ENCODE measurements at places on chromosomes 2 and 18.

DNA sequence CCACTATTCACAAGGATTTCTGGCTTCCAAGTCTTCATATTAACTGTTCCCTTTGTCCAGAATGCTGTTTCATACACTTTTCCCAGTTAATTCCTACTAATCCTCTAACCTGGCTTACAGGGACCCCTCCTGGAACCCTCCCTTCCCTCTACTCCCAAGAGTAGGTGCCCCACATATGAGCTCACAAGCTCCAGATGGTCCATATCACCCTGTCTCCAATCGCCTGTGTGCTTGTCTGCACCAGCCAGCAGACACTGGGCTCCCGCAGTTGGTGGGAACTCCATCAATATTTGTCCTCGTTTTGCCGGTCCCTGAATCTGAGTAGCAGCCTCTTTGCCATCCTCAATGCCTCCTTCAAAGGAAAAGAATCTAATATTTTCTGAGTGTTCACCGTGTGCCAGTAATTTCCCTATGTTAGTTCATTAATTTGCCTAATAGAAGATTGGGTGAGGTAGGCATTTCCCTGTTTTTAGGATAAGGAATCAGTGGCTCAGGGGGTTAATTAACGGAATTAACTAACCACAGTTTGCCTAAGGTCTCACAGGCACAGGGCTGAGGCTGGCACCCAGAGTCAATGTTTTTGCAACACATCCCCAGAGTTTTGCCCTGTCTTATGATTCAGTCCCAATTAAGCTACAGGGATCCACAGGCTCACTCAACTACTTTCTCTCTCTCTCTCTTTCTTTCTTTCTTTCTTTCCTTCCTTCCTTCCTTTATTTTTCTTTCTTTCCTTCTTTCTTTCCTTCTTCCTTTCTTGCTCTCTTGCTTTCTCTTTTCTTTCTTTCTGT lies 141.6 kb upstream of the CYP1B1 start:
- no peak for DNase-seq

DNA sequence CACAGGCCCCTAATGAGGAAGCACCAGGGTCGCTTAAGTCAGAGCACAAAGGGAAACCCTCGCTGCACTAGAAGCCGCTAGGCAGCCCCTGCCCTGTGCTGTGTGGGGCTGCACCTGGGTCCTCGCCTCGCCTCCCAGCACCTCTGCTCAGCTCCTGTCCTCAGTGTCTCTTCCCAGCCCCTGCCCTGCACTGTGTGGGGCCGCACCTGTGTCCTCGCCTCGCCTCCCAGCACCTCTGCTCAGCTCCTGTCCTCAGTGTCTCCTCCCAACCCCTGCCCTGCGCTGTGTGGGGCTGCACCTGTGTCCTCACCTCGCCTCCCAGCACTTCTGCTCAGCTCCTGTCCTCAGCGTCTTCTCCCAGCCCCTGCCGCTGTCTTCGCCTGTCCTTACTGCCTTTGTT lies 342.8 kb downstream of the EIPR1 start:
- no peak for DNase-seq

DNA sequence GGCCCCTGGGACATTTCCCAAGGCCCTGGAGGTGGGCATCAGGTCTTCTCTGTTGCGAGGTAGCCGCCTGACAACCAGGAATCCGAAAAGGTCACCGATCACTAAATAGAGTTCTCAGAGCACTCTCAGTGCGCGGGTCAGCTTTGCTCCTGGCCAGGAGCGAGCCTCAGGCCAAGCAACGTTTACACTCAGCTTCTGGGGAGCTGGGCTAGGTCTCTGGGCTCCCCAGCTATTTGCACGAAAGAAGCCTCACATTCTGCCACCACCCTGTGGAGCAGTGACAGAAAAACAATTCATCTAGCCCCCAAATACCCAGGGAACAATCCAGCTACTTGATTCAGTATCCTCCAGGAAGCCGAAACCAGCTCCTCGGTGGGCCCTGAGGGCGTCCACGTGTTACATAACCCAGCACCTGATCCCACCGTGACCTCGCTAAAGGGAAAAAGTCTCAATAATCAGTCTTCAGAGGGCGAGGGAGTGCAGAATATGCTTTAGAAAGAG lies 3.3 kb downstream of the SH3BP4 start:
- DNase-seq = no peak

GRCh38 chr2:182594286-182594685 lies 121.8 kb upstream of the DNAJC10 start:
- DNase-seq = no peak

GRCh38 chr2:226794196-226794661 lies 5.4 kb downstream of the IRS1 start:
- DNase-seq = no peak

Data from glutamatergic neuron (in vitro differentiated cells).